ENCODE measurements at places on chromosomes 3 and 15. TPM values are rescaled to one million over a fixed set of nuclear protein-coding genes. Genes with fewer than 3 reads are reported as not detected.

ZNF774 gene
- 0.78 TPM for total RNA-seq

MST1R gene
- total RNA-seq = 7.6 TPM

UBE3A gene
- 28.0 TPM for total RNA-seq

PEX5L gene
- not detected for total RNA-seq

ADGRG7 gene
- not detected for total RNA-seq

KBTBD13 gene
- not detected for total RNA-seq

GASK1A gene
- total RNA-seq = not detected
